Stimulated activated CD4-positive, alpha-beta T cell treated with anti-CD3 and anti-CD28 coated beads, Interleukin-2, amount 100 ng/mL, for 24 hours (primary cell): ENCODE measurements at places on chromosomes 12 and 14.
A peak's percentile ranks its signal among the peaks of the same experiment; 100 is the strongest.

DNA sequence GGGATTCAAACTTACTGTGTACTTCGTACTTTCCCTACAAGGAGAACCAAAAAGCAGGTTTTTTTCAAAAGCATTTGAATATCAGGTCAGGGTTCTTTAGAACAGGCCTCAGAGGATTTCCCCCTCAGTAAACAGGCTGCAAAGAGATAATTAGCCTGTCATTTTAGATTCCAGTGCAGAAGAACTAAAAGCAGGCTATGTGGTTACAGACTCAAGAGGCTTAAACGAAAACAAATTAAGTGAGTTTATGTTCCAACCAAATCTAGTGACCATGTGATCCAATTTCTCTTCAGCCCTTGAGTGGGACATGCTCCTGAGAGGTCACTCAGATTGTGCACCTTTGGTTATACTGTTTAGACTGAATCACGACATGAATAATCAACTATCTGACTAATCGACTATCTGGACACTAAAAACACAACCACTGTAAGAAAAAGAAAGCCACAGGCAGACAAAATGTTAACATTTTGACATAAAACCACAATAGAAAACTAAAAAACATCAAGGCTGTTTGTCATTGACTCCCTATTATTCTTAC, 4.5 kb downstream of the TMED8 start:
- no peak for DNase-seq

- no peak for DNase-seq
These were observed 27.9 kb downstream of the IRF2BPL start for GRCh38 chr14:77000340-77001270.

- no peak for DNase-seq
These were observed 275.0 kb downstream of the ALG10 start for GRCh38 chr12:34297126-34297789.

DNA sequence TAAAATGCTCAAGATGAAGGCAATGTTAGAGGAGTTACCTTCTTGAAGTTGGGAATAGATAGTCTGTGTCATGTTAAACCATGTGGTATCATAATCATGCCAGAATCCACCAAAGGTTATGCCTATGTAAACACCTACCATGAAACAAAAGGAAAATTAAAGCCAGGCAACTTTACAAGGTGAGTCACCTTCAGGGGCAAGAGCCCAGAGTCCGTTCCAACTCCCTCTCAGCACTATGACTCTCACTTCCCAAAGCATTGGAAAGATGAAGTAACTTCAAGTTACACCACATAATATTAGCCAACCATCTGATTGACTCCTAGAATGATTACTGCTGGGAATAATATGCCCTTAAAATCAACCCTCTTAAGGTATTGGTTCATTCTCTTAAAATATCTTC, 38.5 kb downstream of the CATSPERB start:
- DNase-seq: no peak

- no peak for DNase-seq
These were observed 9.4 kb upstream of the OASL start for GRCh38 chr12:121048442-121048841.

GRCh38 chr14:64202716-64203115, 91.5 kb downstream of the ESR2 start:
- DNase-seq: no peak

DNA sequence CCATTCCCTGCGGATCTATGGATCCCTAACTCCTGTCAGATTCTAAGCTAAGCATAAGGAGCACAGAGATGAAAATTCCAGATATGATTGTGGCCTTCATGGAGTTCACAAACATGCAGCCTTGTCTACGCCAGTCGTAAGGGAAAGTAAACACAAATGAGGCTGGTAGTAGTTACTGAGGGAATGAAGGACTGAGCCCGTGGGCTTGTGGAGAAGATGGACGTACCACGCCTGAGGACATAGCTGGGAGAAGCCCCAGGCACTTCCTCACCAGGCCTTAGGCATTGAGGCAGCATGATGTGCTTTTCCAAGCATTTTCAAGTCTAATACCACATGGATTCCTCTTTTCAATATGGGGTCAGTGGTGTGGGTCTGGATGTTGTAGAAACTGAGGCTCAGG, 515.2 kb downstream of the BCL11B start:
- no peak for DNase-seq

- DNase-seq: no peak
These were observed 1624.8 kb upstream of the FLRT2 start for GRCh38 chr14:83905157-83905556.

GRCh38 chr12:5912011-5912410, 33.0 kb downstream of the ANO2 start:
- DNase-seq: no peak

DNA sequence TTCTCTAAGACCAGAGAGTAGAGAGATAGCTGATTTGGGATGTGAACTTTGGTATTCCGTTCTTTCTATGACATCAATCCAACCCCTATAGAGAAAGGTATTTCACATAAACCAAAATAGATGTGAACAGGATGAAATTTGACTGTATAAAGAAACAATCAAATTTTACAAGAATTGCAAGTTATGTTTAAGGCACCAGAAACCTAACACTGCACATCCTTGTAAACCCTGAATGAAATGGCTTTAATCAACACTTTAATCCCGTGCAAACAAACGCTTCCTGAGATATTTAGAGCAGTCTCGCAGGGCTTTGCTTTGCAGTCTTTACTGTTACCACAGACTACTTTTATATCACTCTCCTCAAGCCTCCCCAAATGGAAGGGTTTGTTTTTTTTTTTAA, 125.1 kb downstream of the APAF1 start:
- DNase-seq: no peak

DNA sequence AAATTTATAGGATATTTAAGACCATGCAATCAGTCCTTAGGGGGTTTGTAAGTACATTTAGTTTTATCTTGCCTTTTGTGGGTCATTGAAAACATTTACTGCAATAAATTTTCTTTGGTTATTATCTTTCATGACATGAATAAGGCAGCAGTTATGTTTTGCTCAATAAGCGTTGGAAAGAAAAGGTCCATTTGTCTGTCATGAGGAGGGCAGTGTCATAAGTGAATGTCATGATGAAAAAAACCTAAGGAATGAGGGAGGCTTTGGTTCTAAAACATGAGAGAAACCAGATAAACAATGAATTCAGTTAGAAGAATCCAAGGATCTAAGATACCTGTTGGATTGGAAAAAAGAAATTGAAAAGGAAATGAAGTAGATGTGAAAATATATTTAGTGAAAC, 209.4 kb downstream of the NAV3 start:
- DNase-seq: no peak

DNA sequence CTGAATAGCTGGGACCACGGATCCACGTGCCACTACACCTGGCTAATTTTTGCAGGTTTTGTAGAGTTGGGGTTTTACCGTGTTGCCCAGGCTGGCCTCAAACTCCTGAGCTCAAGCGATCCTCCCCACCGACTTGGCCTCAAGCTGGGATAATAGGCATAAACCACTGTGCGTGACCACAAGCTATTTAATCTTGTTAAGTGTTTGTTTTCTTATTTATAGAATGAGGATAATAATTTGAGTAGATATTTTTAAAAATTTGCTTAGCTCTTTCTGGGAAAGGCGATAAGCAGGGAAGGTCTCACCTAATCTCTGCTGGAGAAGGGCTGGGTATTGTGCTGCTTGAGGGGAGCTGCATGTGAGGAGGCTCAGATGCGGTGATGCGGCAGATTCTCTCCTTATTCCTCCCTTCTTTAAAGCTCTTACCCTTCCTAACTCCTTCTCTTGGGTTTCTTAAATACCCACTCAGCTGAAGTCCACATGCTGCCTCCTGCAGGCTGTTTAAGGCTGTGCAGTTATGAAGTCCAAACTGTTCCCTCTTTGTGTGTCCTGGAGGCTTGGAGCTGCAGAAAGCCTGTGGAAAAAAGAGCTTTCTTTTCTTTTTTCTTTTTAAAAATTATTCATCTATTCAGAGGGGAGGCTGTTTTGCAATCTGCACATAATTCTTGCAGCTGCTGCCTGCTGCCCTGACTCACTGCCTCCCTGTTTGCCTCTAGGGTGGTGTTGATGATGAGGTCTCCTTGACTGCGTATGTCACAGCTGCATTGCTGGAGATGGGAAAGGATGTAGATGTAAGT, 37.9 kb downstream of the A2ML1 start:
- DNase-seq: peak; percentile 32

DNA sequence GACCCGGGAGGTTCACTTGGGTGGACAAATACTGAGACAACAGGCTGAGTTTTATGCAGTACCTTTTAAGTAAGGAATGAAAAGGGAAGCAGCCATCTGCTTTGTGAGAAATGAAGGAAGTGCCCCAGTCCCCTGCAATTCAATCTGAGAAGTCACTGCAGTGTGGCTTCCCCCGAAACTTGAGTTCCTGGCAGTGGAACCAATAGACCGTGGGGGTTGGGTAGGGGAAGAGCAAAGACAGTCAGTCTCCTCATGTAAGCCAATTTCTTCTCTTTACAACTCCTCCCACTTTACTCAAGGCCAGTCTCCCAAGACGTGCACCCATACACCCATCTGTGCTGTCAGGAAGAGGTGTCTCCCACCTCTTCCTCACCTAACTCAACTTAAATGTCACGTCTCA, 206.5 kb downstream of the BCAT1 start:
- DNase-seq: no peak

- no peak for DNase-seq
These were observed 898.4 kb downstream of the SLC16A7 start for GRCh38 chr12:60494244-60494643.

- no peak for DNase-seq
These were observed 6.0 kb downstream of the SIX6 start for GRCh38 chr14:60514741-60515491.

DNA sequence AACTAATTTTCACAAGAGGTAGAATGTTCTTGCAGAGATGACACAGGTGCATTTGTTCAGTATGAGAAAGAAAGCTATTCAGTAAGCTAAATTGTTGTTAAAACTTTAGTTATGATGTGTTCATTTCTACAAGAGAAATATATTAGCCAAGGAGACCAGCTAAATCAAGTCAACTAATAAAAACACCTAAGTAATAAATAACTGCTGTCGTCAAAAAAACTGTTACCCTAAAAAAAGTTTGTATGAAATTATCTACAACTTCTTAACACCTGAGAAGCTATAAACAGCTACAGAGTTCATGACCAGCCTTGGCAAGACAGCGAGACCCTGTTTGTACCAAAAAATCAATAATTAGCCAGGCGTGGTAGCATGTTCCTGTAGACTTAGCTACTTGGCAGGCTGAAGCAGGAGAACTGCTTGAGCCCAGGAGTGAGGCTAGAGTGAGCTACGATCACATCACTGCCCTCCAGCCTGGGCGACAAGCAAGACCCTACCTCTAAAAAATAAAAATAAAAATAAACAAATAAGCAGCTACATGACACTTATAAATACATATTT, 67.6 kb upstream of the AP4S1 start:
- DNase-seq: no peak

GRCh38 chr14:30921305-30921704, 46.9 kb downstream of the COCH start:
- no peak for DNase-seq

DNA sequence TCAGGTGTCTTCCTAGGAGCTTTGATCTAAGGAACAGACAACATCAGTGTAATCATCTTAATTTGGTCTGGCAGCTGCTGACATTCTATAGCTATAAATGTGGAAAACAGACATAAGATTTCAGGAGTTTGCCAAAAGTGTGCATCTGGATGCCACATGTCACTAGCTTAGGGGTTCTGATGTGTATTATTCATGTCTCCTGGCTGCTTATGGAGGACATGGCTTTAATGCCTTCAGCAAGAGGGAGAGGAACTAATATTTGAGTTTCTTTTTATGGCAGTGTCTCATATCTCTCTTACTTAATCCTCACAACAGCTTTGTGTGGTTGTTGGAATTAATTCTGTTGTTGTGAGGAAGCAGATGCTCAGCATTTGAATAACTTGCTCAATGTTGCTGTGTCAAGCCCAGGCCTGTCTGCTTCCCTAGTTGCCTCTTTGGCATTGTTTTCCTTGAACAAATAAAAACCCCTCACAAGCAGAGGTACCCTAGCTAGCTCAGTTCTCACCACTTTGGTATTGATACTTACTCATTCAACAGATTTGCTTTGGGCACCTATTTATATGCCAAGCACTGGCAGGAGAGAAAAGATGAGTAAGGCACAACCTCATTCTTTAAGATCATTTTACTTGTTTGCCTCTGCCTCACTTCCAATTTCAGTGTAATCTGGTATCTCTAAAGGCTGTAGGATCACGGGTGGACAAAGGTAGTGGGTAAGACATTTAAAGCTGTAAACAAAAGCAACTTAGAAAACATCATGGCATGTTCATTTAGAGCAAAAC, 39.8 kb upstream of the EID3 start:
- no peak for DNase-seq

DNA sequence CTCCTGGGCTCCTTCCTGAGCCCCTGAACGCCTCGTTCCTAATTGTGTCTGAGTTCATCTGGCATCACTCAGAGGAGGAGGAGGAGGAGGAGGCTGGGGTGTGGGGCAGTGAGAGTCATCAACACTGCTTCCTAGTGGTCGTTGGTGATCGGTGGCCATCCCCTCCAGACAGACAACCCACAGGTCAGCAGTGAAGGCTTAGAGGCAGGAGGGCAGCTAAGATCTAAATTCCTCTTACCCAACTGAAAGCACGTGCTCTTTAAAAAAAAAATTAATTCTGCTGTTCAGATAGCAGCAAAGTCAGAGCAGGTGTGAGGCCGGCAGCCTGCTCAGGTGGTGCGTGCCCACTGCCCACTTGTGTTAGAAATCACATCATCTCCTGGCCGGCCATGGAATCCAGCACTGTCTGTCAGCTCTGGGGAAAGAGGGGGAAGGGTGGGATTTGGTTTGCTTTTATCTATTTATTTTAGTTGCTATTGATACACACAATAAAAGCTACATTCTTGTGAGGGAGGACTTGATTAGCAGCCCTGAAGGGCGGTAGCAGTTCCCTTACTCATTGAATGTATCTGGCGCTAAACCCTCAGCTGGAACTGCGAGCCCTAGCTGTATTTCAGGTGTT, 46.6 kb downstream of the PPP2R5C start:
- no peak for DNase-seq
